COR-L47 (cell line): ENCODE measurements at places on chromosomes 12 and 14.

DNA sequence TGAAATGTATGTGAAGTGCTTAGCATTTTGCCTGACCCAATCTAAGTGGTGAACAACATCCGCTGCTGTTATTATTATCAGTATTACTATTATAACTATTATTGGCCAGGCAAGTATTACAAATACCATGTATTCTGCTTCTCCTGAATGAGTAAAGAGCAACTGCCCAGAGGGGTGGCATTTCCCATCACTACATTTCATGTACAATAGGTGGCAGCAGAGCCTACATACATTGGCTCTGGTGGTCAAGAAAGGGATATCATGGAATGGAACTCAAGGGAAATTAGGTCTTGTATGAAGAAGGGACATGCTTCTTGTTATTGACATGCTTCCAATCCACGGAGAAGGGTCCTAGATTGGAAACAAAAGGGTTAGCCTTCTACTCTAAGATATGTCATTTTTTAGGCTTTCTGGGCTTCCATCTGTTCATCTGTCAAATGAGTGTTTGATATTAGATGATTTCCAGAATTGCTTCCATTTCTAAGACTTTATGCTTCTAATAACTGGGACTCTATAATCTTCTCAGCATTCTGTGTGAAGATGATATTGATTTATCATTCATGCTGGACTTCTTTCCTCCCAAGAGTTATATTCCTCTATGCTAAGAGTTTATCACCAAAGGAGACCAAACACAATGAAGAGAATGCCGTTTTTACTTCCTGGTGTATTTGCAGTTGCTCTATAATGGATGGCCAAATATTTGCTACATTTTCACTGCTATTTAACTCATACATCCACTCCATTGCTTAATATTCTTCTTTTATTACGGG lies 239.1 kb downstream of the SSPN start:
- DNase-seq = peak; percentile 39

GRCh38 chr12:203462-204260 lies 10.3 kb downstream of the SLC6A12 start:
- no peak for DNase-seq

DNA sequence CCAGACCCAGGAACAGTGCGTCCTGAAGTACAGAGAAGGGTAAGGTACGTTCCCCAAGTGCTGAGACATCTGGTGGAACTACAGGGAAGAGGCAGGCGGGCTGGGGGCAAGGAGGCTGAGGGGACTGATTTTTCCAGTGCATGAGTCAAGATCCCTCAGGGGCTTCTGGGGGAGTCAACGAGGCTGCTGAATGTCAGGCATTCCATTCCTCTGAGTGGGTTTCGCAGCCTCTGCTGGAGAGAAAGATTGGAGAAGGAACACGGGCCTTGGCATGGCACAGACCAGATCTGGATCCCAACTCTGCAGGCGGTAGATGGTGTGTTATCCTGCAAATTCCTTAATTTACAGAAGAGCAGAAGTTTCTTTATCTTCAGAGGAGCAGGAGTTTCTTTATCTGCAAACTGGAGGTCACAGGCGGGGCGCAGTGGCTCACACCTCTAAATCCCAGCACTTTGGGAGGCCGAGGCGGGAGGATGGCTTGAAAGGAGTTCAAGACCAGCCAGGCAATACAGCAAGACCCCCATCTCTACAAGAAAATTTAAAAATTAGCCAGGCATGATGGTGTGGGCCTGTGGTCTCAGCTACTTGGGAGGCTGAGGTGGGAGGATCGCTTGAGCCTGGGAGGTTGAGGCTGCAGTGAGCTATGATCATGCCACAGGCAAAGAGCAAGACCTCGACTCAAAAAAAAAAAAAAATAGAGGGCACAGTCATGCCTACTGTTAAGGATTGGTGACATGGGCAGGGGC lies 132.6 kb upstream of the MAP1LC3B2 start:
- no peak for DNase-seq

DNA sequence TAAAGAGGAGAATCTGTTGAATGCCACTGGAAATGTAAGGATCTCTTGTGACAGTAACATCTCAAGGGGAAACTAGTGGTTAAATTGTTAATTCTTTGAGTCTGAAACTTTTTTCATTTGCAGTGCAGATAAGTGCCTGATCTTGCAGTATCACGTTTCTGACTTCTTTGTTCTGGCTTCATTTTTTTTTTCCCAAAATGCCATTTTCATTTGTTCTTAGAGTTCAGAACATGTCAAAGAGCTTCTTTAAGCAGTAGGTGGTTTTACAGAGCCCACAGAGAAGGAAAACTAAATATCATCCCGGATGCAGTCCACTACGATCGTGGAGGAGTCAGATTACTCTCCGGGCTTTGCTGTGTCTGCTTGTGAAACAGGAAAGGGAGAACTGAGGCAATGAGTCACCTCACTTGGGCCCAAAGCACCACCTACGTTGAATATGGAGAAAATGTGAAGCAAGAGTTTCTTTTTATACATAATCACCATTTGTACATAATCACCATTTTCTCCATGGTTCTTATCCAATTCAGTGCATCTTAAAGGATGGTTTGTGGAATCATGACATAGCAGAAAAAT lies 43.9 kb downstream of the HMGA2 start:
- DNase-seq = no peak

- DNase-seq = no peak
Measured at GRCh38 chr14:97109234-97109633, 312.1 kb downstream of the VRK1 start.

GRCh38 chr12:111773801-111774551 lies 7.2 kb downstream of the ALDH2 start:
- no peak for DNase-seq

DNA sequence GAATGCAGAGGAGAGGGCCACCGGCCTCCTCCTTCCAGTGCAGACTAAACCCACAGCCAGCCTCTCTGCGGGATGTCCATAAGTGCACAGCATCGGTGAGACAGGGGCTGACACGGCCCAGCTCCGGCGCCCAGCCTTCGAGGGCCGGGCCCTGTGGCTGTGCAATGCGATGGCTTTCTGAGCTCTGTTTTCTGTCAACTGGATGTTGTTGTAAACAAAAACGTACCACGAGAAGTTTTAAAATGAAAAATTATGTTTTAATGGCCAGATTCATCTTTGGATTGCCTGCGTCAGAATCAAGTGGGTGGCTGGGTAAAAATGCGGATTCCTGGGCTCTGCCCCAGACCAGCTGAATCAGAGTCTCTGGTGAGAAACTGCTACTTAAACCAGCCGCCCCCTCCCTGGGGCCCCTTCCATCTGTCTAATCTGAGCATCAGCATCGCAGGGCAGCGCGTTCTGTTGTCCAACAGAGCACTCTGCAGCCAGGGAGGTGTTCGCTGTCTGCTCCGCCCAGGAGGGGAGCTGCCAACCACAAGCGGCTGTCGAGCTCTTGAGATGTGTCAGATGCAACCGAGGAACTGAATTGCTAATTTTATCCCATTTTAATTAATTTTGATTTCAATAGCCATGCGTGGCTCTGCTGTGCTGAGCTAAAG lies 133.4 kb downstream of the RFLNA start:
- DNase-seq = no peak

DNA sequence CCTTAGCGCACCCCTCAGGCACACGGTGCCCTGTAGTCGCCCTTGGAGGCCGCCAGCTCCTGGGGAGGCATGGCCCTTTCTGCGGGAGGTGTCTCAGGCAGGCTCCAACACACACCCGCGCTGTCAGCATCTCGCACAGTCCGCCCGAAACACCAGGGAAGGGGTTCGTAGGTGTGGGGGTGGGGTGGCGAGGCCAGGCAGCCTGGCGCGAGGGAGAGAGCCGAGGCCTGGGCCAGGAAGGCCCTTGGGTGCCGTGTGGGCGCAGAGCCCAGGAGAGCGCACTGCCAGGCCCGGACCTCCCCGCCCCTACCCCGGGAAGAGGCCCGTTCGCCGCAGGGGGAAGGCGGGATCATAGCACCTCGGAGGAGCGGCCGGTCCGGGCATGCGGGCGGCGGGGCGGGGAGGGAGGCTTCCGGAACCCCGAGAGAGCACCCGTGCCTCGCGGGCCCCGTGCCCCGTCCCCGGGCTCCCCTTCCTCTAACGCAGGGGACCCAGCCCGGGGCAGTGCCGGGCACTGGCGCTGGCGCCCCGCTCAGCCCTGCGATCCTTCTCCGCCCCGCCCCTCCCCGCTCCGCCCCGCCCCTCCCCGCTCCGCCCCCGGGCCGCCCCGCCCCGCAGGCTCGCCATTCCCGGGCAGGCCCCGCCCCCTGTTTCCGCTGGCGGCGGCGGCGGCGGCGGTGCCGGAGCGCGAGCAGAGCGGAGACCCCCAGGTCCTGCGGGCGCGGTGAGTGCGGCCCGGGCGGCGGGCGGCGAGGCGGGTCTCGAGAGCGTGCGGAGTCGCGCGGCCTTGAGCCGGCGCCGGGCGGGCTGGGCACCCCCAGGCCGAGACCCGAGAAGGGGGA lies at the start of gene TSPAN9:
Gene TSPAN9, plus strand, starts transcription at position 650 of the 842 bp plus-strand sequence. CDS start 123,815 bp downstream, outside the sequence.
- DNase-seq = no peak

DNA sequence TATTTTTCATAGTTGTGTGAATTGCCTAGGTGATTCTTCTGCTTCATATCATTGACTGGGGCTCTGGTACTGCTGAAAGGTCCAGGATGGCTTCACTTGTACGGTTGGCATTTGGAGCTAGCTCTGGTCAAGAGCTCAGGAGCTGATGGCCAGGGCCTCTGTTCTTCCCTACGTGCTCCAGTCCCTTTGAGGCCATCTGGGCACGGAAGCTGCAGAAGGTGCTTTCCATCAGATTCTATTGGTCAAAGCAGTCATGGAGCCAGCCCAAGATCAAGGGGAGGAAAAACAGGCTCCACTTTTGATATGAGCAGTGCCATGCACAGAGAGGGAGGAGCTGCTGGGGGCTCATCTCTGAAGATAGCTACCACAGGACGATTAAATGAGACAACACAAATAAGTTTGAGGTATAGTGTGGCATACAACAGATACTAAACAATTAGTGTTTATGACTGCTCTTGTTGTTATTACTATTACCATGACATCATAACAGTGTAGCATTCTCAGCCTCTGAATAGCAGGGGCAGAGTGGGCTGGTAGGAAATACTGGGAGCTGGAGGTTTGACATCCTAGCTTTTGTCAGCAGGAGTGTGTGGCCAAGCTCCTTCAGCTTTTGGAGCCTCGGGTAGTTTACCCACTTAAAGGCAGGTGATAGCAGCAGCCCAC lies 10.4 kb downstream of the KRT83 start:
- DNase-seq = no peak

GRCh38 chr14:67421356-67422224 lies 9.6 kb upstream of the PLEK2 start:
- DNase-seq = no peak

- DNase-seq = no peak
Measured at GRCh38 chr14:102793531-102794328, 16.5 kb downstream of the TRAF3 start.

- DNase-seq = no peak
Measured at GRCh38 chr12:130508318-130508717, 170.6 kb downstream of the PIWIL1 start.

DNA sequence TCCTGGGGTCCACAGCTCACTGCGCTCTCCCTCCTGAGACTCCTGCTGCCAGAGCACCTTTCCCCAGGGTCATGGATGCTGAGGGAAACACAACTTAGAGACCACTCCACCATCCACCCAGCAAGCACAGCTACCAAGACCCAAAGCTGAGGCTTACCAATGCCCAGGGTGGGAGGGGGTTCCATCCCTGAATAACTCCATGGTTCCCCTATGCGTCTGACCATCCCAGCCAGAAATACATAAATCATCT lies 36.3 kb downstream of the DAD1 start:
- no peak for DNase-seq

- DNase-seq = peak; percentile 30
Measured at GRCh38 chr12:67957383-67957782, 31.9 kb upstream of the IFNG-AS1 start.
